ENCODE measurements at places on chromosomes 11 and 22.

DNA sequence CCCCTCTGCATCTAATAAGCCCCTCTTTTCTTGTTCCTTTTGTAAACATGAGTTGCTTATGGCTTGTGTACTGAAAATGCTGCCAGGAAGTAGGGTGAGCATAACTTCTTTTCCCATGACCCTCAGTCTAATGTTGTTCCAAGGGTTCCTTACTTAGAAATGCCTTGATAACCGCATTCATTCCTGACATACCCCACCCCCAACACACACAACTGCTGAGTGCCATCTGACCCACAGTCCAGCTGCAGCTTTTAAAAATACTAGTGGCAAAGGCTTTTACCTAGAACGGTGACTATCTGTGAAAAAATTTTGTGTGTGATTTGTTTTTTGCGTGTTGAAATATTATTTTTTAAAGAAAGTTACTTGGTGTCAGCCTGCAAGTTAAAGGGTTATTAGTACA is 52.6 kb downstream of the ARHGAP42 start:
- DNase-seq = no peak

- no peak for DNase-seq
These were observed 10.2 kb downstream of the OMP start for GRCh38 chr11:77112641-77113381.

GRCh38 chr11:119536801-119537200 is 113.8 kb upstream of the THY1 start:
- no peak for DNase-seq

DNA sequence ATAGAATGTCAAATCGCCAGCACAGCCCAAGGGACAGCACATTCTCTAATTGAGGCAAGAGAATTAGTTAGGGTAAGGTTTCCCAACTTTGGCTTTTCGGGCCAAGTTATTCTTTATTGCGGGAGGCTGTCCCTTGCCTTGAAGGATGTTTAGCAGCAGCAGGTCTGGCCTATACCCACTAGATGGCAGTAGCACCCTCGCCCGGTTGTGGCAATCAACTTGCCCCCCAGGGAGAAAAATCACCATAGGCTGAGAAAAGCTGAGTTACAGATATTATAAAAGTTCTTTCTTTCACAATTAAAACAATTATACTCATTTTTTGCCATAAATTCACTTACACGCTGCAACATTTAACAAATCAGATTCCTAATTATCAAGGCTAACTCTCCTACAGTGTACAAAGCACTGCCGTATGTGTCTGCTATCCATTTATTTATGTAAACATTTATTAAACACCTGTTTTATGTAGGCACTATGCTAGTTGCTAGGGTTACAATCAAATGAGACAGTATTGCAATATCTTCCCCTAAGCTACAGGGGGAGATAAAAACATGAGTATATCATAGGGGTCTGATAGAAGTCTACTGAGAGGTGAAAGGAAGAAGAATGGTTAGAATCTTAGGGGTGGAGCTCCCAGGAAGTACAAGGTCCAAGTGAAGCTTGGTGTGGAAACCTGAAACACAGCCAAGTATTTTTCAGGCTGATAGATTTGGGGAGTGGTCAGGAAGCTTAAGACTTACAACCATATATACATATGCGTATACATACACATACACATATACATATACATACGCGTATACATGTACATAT is 452.3 kb downstream of the RAB38 start:
- DNase-seq = no peak

GRCh38 chr11:1049911-1050580 is 13.5 kb upstream of the MUC6 start:
- no peak for DNase-seq

GRCh38 chr11:103768816-103769215 is 267.6 kb upstream of the DDI1 start:
- no peak for DNase-seq

GRCh38 chr11:91947215-91947820 is 277.3 kb upstream of the FAT3 start:
- no peak for DNase-seq

DNA sequence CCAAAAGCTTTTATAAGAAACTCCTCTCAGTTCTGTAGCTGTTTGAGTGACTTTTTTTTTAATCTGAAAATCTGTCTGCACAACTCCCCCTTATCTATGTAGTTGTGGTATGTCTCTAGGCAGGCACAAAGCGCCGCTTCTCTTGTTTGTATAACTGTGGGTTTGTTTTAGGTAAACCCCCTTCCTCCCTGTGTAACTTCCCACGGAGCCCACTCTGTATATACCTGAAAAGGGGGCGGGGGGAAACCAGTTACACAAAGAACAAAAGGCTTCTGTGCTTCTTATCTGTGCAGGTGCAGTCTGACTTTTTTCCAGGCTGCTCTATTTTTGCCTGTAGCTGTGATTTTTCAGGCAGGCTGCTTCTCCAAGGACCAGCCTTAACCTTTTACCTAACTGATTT is 13.2 kb downstream of the OR10AG1 start:
- DNase-seq = no peak

GRCh38 chr11:95156133-95156721 is 66.6 kb downstream of the ENDOD1 start:
- DNase-seq = no peak

- no peak for DNase-seq
These were observed 17.0 kb upstream of the WDR74 start for GRCh38 chr11:62856333-62856895.

DNA sequence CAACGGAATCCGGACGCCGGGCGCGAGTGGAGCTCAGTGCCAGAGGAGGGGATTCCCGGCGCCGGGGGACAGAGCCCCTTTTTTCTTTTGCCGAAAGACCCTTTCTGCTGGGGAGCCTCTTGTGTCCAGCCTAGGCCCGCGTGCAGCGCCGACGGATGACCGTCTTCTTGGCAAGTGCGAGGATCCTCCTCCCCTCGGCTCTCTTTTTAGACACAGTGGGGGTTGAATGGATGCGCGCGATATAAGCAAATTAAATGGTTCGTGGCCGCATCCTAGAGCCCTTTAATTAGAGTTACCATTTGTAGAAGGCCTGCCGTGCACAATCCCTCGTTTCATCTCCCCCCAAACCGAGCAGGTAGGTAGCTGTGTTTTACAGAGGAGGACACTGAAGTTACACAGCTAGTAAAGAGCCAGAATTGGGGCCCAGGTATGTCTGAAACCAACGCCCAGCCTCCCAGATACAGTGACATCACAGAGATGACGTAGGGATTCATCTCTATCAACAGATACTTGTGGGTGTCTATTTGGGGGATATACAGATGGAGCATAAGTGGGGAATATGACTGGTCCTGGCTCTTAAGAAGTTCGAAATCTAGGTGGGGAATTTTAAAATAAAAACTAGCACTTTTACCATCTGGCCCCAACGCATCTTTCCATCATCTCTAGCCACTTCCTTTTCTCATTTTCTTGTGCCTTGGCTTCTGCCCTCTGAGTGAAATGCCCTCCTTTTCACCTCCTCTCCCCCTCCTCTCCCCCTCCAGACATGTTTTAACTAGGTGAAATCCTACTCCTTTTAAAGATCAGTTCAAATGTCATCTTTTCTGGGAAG is 875 bp downstream of the TCP11L1 start:
- DNase-seq = no peak

GRCh38 chr11:18802381-18803257 is 11.0 kb upstream of the PTPN5 start:
- DNase-seq = no peak

Data from stimulated activated CD4-positive, alpha-beta T cell treated with anti-CD3 and anti-CD28 coated beads, TNF-alpha, amount 100 ng/mL, for 4 hours (primary cell).